ENCODE measurements at places on chromosomes 13 and 19. TPM values are rescaled to one million over a fixed set of nuclear protein-coding genes. Genes with fewer than 3 reads are reported as not detected.

Gene DAPK3
- 183 TPM for total RNA-seq

Gene CUL4A
- 111 TPM for total RNA-seq

Gene MEF2B
- not detected for total RNA-seq

Gene TTC9B
- total RNA-seq = not detected

Gene ANGPTL8
- total RNA-seq = not detected

Gene ARRDC5
- 0.49 TPM for total RNA-seq

Gene PSG3
- not detected for total RNA-seq

Gene ZNF470
- 6.0 TPM for total RNA-seq

Data from hair follicle dermal papilla cell (primary cell).